NCI-H187 treated with DMSO at 0.1 percent for 48 hours (cell line): ENCODE measurements at places on chromosomes 7 and 10.

DNA sequence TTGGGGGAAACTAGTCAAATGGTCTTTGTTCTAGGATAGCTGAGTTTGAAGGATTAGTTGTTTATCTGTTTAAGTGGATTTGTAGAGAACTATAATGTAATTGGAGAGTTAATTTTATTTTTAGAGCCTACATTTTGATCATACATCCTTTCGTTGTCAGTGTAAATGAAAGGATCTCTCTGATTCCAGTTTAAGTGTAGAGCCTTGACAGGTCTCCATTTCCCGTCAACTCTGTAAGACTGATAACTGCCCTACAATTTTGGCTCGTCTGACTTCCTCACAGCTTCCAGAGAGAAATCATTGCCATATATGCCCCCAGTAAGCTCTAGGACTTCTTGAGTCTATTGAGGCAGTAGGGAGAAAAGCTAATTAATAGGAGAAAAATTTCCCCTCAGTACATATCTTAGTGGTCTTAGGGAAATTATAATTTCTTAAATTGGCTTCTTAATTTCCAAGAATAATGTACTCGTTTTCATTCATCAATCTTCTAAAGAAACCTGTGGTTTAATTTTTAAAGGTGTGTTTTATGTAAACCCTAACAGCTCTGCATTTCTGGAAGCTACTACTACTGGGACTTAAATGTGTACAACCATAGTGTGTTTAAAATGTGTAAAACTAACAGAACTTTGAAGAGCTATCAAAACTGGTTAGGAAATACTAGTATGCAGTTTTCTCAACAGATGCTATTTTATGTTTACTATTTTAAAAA, 3.8 kb downstream of the KMT2E start:
- DNase-seq = no peak

GRCh38 chr7:46927131-46927810, 654.6 kb downstream of the TNS3 start:
- DNase-seq = no peak

GRCh38 chr10:105391670-105392351, 750.7 kb downstream of the SORCS3 start:
- no peak for DNase-seq

DNA sequence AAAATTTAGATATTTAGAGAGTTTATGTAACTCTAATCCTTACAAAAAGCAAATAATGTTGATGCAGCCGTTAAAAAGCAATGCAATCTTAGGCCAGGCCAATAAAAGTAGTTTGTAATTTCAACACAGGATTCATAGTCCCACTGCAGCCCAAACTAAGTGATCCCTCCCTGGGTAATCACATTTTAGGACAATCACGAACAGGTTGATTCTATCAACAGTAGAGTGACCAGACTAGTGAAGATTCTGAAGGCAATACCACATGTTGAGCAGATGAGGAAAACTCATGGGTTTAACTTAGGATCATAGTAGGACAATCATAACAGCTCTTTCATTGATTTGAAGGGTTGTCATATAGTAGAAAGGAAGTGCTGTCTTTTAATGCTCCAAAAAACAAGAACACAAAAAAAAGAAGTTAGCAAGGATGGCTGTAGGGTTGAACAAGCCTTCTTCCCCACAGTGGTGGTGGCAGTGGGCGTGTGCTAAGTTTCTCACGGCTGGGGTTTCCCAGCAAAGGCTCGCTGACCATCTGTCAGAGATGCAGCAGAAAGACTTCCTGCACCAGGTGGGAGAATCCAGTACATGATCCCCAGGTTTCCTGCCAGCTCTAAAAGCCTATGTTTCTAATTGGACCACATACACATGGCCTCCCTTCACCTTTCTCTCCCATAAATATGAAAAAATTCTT, 212.2 kb downstream of the CHRM2 start:
- no peak for DNase-seq

DNA sequence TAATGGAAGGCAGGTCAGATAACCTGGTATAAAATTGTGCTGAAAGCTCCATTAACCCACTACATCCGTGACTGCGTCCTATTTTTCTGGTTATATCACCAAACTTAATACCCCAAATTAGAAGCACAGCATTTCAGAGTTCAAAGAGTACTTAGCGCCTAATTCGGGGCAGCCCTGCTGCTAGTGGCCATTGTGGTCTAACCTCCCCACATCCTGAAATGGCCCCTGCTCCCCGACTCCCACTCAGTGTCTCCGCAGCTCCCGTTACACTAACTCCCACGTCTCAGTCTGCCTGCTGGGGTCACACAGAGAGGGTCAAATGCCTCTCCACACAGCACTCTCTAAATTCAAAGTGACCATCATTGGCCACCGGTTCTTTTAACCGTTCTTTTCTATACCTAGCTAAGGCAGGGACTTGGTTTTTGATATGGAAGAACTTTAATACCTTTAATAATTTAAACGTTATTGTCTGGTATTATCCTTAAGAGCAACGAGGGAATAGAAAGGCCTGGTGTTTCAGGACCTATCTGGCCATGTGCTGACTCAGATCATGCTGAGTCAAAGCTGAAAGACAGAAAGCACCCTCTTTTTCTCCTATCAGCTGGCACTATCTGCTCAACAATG, 117.1 kb downstream of the KMT2E start:
- DNase-seq = no peak

GRCh38 chr10:85849315-85849714, 517.3 kb downstream of the GRID1 start:
- DNase-seq = no peak

- no peak for DNase-seq
These were observed 55.1 kb downstream of the FAM53B start for GRCh38 chr10:124688889-124689670.

- DNase-seq = no peak
These were observed 117.7 kb downstream of the PFKFB3 start for GRCh38 chr10:6320320-6321010.

DNA sequence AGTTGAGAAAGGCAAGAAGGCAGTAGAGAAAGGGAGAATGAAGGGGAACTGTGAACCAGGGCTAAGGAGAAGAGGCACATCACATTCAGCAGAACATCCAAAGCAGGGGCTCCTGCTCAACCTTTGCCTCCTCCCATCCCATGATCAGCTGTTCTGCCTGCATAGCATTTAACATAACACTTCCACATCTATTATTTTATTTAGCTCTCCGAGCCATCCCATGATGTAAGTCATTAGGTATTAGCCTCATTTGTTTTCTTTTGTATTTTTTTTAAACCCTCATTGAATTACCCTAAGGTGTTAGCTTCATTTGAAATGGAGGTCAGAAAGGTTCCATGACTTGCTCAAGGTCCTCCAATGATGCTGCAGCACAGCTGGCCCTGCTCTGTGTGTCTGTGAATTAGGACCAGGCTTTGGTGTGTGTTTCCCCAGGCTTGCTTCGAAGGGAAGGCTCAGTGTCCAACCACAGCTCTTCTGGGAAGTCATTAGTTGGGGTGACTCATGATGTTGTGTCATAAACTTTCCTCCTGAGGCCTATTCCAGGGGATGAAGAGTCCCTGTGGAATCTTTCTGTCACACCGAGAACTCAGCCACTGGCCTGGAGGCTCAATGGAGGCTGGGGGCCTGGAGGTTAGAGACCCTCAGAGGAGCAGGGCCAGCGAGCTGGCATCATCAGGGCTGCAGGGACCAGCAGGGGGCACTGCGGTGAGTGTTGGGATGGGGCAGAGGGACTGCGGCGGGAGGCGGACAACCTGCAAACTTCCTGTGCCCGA, 16.5 kb downstream of the NPFFR1 start:
- no peak for DNase-seq

DNA sequence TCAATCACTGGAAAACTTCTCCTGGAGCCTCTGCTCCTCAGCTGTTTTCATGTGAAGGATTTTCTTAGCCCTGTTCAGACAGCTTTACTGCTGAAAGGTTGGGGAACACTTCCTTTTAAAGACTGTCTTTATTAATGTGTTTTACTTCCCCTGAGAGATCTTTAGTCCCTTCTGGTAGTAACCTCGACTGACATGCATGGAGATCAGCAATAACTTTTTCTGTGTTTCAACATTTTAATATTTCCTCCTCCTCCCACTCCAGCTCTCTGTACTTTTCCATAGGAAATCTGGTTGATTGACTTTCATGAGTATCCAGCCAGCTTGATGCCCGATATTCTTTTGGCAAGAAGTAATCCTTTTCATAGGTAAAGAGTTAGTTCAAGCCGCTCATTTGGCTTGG, 62.7 kb upstream of the STRIP2 start:
- no peak for DNase-seq

GRCh38 chr10:22320591-22321155, at the start of gene BMI1:
Gene BMI1 (plus strand): TSS chr10:22321099. CDS start chr10:22326450, 5,351 bp downstream.
- peak; percentile 22 for DNase-seq

GRCh38 chr7:120926943-120927346, 23.6 kb upstream of the ING3 start:
- DNase-seq = no peak

GRCh38 chr7:32618987-32619386, 123.7 kb downstream of the AVL9 start:
- DNase-seq = no peak

GRCh38 chr7:29839302-29839701, 33.0 kb downstream of the WIPF3 start:
- DNase-seq = no peak

DNA sequence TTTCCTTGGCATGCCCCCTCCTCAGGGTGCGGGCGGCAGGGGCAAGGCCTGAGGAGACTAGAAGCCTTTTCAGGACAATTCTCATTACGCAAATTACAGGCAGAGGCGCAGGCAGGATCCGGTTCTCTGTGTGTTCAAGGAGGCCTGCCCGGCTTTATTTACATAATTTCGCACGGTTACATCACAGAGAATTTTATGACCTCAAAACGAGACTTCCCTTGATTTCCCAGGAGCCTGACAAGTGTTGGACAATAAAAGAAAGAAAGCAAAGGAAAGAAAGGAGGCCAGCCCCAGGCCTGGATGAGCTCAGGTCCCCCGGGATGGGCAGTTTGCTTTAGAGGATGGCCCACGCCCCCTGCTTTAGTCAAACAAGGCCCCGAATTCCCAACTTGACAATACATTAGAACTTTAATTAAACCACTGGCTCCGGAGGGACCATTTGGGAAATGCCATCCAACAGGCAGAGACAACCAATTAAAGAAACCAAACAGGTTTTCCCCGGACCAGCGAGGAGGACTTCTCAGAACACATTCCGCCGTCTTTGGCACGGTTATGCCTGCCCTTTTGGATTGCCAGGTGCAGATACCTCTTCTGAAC, 2.9 kb downstream of the MNX1 start:
- DNase-seq = no peak

GRCh38 chr7:46786221-46786954, 795.5 kb downstream of the TNS3 start:
- DNase-seq = no peak
